Esophagus muscularis mucosa (tissue), 4 donors: ENCODE measurements at places on chromosomes 1 and 21. TPM values are rescaled to one million over a fixed set of nuclear protein-coding genes. Genes with fewer than 3 reads are reported as not detected.
A peak's percentile ranks its signal among the peaks of the same experiment; 100 is the strongest.

LAX1 gene
- total RNA-seq: 0.13 TPM

SERINC2 gene
- 3.1 TPM for total RNA-seq

MAPKAPK2 gene
- total RNA-seq: 70.1 TPM

KANK4 gene
- total RNA-seq: 0.42 TPM

CFAP107 gene
- not detected for total RNA-seq

FAM151A gene
- total RNA-seq: not detected

AKR7A3 gene
- 0.50 TPM for total RNA-seq

TMEM125 gene
- total RNA-seq: not detected

- H3K27me3 ChIP-seq: no peaks in the 10 kb centered on the region
- H3K4me3 ChIP-seq: no peak overlapping the region
- H3K36me3 ChIP-seq: no peaks in the 10 kb centered on the region
- DNase-seq: no peak
- no peak overlapping the region for H3K27ac ChIP-seq
Measured at GRCh38 chr1:98497497-98497896, 164.0 kb upstream of the SNX7 start.

DNA sequence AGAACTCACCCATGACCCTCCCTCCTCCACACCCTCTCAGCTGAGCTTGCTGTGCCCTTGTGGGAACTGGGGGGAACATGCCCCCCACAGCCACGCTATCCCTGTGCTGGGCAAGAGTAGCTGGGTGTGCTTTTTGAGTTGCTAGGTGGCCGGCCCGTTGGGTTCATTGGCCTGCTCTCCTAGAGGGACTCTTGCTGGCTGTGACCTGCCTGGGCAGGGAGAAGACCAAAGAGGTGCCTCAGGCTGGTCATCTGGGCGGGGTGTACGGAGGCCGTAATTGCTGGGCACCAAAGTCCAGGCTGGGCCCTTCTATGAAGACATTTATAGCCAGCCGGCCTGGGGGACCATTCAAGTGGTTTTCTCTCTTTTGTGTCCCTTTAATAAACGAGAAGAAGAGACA, 138.3 kb upstream of the ZBTB40 start:
- DNase-seq: no peak
- peaks cover under 1% of the 10 kb centered on the region for H3K4me1 ChIP-seq
- no peaks in the 10 kb centered on the region for H3K36me3 ChIP-seq
- no peaks in the 10 kb centered on the region for H3K27me3 ChIP-seq
- H3K27ac ChIP-seq: no peak overlapping the region

DNA sequence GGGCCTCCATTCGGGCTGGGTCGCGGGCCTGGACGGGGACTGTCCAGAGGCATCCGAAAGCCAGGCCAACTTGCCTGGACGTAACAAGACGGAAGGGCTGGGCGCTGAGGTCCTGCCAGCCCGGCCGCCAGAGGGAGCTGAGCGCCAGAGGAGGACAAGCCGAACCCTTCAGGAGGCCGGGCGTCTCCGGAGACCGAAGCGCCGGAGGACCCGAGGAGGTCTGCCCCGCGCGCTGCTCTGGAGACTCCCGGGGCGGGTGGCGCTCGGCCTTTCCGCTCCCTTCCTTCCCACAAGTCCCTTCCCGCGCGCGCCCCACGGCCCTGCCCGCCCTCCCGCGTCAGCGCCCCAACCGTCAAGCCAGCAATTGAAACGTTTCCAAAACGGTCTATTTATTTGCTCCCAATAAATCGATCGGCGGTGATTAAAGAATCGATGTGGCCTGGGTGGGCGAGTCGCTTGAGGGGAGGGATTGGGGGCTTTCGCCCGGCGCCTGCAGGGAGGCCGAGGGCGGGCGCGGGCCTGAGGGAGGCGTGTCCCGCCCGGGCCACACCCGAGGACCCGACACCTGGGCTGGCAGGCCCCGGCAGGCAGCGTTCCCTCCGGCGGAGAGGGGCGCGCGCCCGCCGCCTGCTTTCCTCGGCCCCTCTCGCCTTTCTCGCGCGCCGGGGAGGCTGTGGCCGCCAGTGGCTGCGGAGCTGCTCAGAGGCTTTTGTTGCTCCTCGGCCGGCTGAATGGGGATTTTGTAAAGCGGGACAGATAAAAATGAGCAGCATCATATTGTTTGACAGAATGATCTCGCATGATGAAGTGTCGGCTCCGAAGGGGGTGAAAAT, 5.2 kb upstream of the FOXD3 start:
- peaks cover 47% of the 10 kb centered on the region for H3K4me1 ChIP-seq
- H3K27ac ChIP-seq: peak overlapping the region; percentile 71
- DNase-seq: no peak
- no peaks in the 10 kb centered on the region for H3K36me3 ChIP-seq
- H3K27me3 ChIP-seq: peaks cover 66% of the 10 kb centered on the region
- peak overlapping the region; percentile 61 for H3K4me3 ChIP-seq

DNA sequence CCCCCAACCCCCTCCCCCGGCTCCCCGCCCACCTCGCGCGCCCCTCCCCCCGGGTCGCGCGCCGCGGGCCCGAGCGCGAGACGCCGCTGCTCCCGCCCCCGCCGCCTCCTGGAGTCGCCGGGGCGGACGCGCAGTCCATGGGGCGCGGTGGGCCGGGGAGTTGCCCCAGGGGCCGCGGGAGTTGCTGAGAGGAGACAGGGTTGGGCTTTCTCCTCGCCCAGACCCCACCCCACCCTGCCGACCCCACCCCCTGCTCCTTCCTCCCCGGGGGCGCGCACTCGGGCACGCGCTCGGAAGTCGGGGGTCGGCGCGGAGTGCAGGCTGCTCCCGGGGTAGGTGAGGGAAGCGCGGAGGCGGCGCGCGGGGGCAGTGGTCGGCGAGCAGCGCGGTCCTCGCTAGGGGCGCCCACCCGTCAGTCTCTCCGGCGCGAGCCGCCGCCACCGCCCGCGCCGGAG, at the start of gene LAMC1:
TSS of gene LAMC1 (plus strand) at position 275 of the 455 bp plus-strand sequence. CDS start 297 bp downstream, outside the sequence.
- H3K27ac ChIP-seq: peak within 1 kb of the TSS; percentile 100
- H3K4me3 ChIP-seq: peak within 1 kb of the TSS; percentile 93
- H3K36me3 ChIP-seq: no peaks in the 10 kb centered on the region
- H3K27me3 ChIP-seq: no peaks in the 10 kb centered on the region
- DNase-seq: no peak
- peaks cover 46% of the 10 kb centered on the region for H3K4me1 ChIP-seq

DNA sequence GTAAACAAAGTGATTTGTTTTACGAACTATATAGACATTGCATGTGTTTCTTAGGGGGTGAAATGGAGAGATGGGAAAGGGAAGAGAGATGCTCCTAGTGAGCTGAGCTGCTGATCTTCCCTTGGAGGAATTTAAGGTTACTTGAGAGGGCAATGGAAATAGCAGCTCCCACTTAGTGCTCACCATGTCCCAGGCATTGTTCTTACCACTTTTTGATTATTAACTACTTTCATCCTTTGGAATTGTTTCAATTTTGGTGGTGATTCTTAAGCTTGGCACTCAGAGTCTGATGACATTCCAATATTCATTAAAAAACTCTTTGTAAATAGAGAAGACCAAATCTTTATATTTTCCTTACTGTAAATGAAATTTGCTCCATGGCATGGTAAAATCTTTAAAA, 124.9 kb downstream of the ITSN1 start:
- H3K36me3 ChIP-seq: peaks cover 72% of the 10 kb centered on the region
- DNase-seq: no peak
- H3K4me1 ChIP-seq: no peaks in the 10 kb centered on the region
- no peak overlapping the region for H3K4me3 ChIP-seq
- H3K27ac ChIP-seq: no peak overlapping the region
- H3K27me3 ChIP-seq: no peaks in the 10 kb centered on the region

GRCh38 chr1:192764675-192765074, 44.2 kb upstream of the RGS2 start:
- peaks cover 6% of the 10 kb centered on the region for H3K4me1 ChIP-seq
- H3K4me3 ChIP-seq: no peak overlapping the region
- no peaks in the 10 kb centered on the region for H3K27me3 ChIP-seq
- no peaks in the 10 kb centered on the region for H3K36me3 ChIP-seq
- no peak for DNase-seq

DNA sequence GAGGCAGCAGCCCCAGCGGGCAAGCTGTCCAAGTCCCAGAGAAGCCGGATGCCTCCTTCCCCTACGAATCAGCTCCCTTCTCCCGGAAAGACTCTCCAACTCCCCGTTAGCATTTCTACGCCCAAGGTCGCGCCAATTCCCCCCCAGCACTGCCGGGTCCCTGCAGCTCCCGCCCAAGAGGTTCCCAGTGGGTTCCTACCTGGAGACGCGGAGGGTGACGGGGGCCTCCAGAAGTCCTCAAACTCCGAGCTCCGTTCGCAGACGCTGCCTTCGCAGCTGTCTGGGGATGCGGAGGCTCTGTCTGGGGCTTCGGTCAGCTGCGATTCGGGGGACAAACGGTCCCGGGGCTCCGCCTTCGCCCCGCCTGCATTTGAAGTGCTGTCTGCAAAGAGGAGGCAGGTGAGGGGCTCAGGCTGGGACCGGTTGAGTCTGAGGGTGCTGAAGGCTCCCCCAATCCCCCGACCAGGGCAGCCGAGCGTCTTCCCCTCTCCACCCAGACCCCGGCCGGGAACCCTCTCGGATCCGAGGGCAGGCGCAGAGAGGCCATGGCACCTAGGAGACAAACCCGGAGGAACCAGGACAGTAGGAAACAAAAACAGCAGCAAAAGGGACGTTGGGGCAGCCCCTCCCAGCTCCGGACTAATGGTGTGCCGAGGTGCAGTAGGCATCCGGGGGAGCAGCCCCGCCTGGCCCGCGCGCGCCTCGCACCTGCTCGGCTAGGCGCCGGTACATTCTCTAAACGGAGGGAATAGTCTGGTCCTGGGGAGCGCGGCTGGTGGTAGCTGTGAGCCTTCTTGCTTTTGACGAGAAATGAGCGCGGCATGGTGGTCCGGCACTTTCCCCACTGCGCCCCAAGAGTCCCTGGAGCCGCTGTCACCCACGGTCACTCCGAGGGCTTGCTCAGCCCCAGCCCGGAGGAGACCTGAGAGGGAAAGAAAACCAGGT, 3.8 kb downstream of the GFI1 start:
- H3K4me3 ChIP-seq: peak overlapping the region; percentile 57
- no peak for DNase-seq
- peaks cover 69% of the 10 kb centered on the region for H3K4me1 ChIP-seq
- H3K36me3 ChIP-seq: no peaks in the 10 kb centered on the region
- H3K27me3 ChIP-seq: peaks cover 95% of the 10 kb centered on the region
- no peak overlapping the region for H3K27ac ChIP-seq

- no peak overlapping the region for H3K27ac ChIP-seq
- no peaks in the 10 kb centered on the region for H3K36me3 ChIP-seq
- no peaks in the 10 kb centered on the region for H3K27me3 ChIP-seq
- peaks cover 3% of the 10 kb centered on the region for H3K4me1 ChIP-seq
- DNase-seq: no peak
Measured at GRCh38 chr1:200323856-200324400, 85.9 kb downstream of the ZNF281 start.

GRCh38 chr1:92952714-92953113, 8.5 kb downstream of the DIPK1A start:
- H3K27me3 ChIP-seq: no peaks in the 10 kb centered on the region
- no peak overlapping the region for H3K27ac ChIP-seq
- no peaks in the 10 kb centered on the region for H3K36me3 ChIP-seq
- peaks cover 28% of the 10 kb centered on the region for H3K4me1 ChIP-seq
- H3K4me3 ChIP-seq: no peak overlapping the region

GRCh38 chr1:206637605-206638004, 2.3 kb downstream of the DYRK3 start:
- H3K4me3 ChIP-seq: no peak overlapping the region
- no peak overlapping the region for H3K27ac ChIP-seq
- H3K27me3 ChIP-seq: no peaks in the 10 kb centered on the region
- no peak for DNase-seq
- no peaks in the 10 kb centered on the region for H3K36me3 ChIP-seq

GRCh38 chr1:170537798-170538503, 6.0 kb downstream of the GORAB start:
- peaks cover 29% of the 10 kb centered on the region for H3K4me1 ChIP-seq
- H3K4me3 ChIP-seq: no peak overlapping the region
- H3K36me3 ChIP-seq: peaks cover 19% of the 10 kb centered on the region
- no peak overlapping the region for H3K27ac ChIP-seq
- H3K27me3 ChIP-seq: no peaks in the 10 kb centered on the region

DNA sequence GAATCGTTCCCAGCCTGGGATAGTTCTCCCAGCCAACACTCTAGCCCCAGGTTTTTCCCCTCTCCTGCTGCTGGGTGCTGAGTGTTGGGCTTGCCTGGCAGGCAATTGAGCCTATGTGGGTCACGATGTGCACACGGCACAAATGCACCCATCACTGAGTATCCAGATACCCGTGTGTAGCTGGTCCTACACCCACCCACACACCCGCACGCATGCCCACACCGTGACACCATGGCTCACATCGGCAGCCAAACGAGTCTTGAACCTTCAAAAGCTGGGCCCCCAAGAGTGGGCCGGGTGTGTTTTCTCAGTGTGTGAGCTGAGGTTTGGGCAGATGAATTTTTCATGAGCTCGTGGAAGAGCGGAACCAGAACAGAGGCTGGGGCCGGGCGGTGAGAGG, 188.5 kb downstream of the GRIK3 start:
- H3K27me3 ChIP-seq: peaks cover 89% of the 10 kb centered on the region
- no peaks in the 10 kb centered on the region for H3K36me3 ChIP-seq
- DNase-seq: no peak
- no peaks in the 10 kb centered on the region for H3K4me1 ChIP-seq
- H3K27ac ChIP-seq: no peak overlapping the region

DNA sequence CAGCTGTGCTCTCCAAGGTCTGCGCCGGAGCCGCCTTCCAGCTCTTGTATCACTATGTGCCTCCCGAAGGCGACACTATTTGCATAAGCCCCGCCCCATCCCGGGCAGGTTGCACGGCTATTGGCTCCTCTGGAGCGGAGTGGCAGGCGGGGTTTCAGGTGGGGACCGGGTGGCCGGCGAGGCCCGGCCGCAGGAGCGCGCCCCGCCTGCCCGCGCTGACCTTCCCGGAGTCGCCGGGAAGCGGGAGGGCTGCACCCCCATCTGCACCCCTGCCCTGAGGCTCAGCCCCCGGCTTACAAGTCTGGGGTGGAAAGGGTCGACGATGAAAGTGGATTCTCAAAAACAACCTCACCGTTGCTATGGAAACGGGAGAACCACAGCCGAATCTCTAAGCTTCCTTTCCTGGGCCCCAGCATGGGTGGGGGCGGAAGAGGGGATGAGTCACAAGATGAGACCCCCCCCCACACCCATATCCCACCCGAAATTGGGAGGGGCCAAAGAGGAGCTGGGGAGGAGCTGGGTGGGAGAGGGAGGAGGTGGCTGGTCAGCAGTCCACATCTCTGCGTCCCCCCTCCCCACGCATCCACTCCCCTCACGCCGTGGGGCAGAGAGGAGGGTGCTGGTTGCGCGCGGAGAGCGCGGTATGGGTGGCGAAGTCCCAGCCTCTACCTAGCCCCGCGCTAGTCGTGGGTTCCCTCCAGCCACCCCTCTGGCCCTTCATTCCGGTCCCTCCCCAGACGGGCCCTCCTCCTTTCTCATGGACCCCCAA, at the start of gene HPCAL4:
TSS of gene HPCAL4 (minus strand) at position 51 of the 769 bp plus-strand sequence. CDS start 6,830 bp downstream, outside the sequence.
- no peaks in the 10 kb centered on the region for H3K27me3 ChIP-seq
- H3K36me3 ChIP-seq: no peaks in the 10 kb centered on the region
- H3K4me3 ChIP-seq: peak within 1 kb of the TSS; percentile 48
- H3K27ac ChIP-seq: no peak within 1 kb of the TSS

- DNase-seq: no peak
- H3K27me3 ChIP-seq: no peaks in the 10 kb centered on the region
- no peak overlapping the region for H3K4me3 ChIP-seq
- H3K27ac ChIP-seq: no peak overlapping the region
Measured at GRCh38 chr1:44536357-44537209, 131.5 kb downstream of the RNF220 start.
